Brain microvascular endothelial cell (primary cell): ENCODE measurements at places on chromosomes 11 and 22.

- DNase-seq: no peak
Measured at GRCh38 chr11:43690929-43691725, 10.6 kb downstream of the HSD17B12 start.

DNA sequence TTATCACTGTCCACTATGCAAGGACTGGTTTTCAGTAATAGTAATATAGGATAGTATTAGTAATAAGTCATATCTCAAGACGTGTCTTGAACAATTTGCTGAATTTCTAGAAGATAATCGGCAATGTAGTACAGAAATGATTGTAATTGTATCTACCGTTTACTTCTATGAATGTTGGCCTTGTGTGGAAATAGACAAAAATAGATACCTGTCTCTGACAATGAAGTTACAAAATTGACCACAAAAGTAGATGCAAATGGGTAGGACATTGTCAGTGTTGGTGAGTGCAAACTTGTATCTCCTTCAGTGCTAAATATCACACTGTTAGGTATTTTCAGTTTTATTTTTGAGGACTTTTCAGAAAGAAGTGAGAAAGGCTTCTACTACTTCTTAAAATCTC is 43.1 kb downstream of the SVIP start:
- DNase-seq: no peak

DNA sequence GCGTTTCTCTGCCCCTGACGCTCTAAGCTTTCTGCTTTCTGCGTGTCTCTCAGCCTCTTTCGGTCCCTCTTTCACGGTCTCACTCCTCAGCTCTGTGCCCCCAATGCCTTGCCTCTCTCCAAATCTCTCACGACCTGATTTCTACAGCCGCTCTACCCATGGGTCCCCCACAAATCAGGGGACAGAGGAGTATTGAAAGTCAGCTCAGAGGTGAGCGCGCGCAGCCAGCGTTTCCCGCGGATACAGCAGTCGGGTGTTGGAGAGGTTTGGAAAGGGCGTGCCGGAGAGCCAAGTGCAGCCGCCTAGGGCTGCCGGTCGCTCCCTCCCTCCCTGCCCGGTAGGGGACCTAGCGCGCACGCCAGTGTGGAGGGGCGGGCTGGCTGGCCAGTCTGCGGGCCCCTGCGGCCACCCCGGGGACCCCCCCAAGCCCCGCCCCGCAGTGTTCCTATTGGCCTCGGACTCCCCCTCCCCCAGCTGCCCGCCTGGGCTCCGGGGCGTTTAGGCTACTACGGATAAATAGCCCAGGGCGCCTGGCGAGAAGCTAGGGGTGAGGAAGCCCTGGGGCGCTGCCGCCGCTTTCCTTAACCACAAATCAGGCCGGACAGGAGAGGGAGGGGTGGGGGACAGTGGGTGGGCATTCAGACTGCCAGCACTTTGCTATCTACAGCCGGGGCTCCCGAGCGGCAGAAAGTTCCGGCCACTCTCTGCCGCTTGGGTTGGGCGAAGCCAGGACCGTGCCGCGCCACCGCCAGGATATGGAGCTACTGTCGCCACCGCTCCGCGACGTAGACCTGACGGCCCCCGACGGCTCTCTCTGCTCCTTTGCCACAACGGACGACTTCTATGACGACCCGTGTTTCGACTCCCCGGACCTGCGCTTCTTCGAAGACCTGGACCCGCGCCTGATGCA is at the start of gene MYOD1:
Gene MYOD1, plus strand, starts transcription at position 544 of the 910 bp plus-strand sequence. Its CDS starts 212 bp downstream, at position 756.
- no peak for DNase-seq

- no peak for DNase-seq
Measured at GRCh38 chr11:67299471-67300191, 3.7 kb upstream of the SSH3 start.

- no peak for DNase-seq
Measured at GRCh38 chr22:39151329-39151975, 1.0 kb downstream of the CBX7 start.

- DNase-seq: no peak
Measured at GRCh38 chr11:125694951-125695350, 14.3 kb upstream of the ACRV1 start.

DNA sequence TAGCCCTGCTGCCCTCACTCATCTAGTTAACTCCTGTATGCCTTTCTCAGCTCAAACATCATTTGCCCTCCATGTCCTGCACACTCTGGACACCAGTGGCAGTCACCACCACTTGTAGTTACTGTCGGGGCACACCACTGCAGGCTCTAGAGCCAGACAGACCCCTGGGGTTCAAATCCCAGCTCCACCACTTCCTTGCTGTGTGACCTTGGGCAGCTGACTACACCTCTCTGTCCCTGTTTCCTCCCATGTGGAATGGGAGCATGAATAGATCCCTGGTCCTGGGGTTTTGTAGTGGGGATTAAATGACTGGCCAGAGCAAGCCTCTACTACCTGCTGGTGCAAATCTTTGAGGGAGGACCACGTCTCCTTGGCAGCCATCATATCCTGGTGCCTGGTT is 7.8 kb upstream of the IFT27 start:
- no peak for DNase-seq

DNA sequence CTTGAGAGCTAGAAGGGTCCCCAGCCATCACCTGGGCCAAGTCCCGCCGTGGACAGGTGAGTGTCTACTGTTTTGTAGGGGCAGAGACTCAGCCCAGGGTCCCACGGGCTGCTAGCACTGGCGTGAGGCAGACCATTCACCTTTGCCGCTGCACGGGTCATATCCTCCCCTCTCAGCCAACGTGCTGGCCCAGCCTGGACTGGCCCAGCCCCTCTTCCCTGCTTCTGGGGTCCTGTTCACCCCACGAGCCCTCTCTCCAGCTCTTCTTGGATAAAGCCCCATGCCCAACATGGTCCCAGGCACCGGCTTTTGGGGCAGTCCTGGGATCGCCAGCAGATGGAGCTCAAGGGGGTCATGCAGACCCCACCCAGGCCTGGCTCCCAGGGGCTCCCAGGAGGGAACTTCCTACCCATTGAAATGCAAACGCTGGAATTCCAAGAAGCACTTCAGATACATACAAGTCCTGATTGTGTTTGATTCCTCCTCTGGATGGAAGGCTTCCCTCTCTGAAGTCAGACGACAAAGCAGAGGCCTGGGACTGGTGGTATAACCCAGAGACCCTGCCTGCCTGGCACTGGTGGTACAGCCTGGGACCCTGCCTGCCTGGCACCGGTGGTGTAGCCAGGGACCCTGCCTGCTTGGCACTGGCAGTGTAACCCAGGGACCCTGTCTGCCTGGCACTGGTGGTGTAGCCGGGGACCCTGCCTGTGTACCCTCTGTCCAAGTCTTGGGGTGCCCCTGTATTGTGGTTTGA is 8.9 kb upstream of the SEPTIN5 start:
- no peak for DNase-seq

GRCh38 chr11:35041070-35041554 is 97.9 kb upstream of the CD44 start:
- no peak for DNase-seq

- no peak for DNase-seq
Measured at GRCh38 chr11:115892016-115892415, 387.8 kb upstream of the CADM1 start.

GRCh38 chr11:56314844-56315243 is at the start of gene OR8K3:
Gene OR8K3 (plus strand): TSS chr11:56315144. CDS start chr11:56318307, 3,163 bp downstream.
- DNase-seq: no peak

DNA sequence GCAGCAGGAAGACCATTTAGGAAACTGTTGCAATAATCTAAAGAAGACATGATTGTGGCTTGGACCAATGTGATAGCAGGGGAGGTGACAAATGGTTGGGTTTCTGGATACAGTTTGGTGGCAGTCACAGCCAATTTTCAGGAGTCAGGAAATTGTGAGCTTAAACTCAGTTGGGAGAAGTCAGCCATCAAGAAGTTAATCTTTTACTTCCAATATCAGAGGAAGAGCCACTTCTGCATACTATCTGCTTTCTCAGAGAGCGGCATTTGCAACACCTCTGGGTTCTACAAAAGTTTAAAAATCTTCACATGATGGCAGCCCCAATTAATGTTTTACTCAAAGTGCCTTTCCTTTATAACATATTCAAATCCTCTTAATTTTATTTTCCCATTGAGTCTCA is 33.7 kb upstream of the PDE3B start:
- DNase-seq: no peak

DNA sequence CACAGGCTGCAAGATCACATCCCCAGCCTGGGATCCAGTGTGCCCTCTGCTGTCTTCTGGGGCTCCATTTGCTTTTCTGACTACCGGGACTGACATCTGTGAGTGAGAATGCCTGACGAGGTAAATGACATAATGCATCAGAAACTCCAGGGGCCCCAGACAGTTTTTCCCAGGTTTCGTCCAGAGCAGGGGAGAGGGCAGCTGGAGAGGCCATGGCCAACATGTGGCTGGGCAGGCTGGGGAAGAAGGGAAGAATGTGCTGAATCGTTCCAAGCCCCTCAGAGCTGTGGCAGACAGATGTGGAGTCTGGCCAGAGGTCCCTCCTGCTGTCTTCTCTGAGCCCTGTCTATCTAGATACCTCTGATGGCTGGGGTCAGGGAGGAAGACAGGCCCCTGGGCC is 163.9 kb downstream of the TRIM29 start:
- no peak for DNase-seq

- DNase-seq: no peak
Measured at GRCh38 chr11:69001243-69002081, 11.6 kb downstream of the MRGPRF start.

DNA sequence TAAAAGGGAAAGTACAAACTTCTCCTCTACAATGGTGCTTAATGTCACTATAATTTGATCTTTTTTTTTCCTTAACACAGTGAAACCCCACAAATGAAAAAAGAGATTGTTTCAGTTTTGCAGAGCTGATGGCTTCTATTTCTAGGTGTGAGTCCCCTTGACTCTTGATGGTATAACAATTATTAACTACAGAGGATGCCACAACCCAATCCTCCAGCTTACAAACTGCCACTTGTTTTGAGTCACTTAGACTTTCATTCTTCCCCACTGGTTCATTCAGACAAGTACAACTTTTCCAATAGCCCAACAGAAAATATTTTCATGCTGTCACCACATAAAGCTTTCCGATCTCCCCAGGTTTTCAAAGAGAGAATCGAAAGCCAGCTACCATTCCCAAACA is 812.2 kb downstream of the LRRC4C start:
- no peak for DNase-seq

DNA sequence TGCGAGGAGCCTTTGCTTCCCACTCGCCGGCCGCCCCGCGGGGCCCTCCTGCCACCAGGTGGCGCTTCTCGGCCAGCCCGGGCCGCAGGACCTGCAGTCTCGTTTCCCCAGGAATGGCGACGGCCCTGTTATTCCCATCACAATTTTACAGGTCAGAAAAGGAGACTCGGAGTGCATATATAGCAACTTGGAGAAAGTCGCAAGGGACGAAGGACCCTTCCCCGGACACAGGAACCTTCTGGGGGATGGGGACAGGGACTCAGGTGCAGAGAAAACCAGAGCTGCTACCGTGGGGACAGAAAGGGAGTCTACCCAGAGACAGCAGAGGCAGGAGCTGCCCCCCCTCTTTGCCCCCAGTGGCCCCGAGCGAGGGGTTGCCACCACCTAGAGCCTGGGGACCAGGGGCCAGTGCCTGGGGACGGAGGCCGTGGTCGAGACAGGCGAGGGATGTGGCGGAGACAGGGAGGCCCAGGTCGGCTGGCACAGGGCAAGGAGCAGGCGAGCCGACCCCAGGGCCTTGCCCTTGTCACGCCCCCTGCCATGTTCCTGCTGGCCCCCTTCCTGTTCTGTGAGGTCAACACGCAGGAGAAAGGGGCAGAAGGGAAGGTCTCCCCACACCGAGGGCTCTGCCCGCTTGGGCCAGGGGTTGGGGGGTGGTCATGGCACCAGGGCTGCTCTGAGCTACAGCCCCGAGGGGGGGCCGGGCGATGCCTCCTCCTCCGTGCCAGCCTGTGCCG is 3.5 kb upstream of the KRTAP5-6 start:
- peak; percentile 47 for DNase-seq

DNA sequence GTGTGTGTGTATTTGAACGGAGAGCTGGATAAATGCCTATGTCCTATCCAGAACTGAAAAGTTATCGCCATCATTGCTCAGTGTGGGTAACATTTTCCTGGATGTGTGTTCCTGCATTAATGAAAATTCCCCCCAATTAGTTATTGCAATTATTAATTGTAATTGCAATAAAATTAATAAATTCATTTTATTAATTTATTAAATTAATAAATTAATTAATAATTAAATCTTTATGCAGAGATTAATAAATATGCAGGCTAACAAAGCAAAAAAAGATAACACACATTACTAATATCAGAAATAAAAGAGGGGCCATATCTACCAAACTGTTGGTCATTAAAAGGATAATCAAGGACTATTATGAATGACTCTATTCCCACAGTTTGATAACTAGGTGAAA is 3.6 kb downstream of the RFPL3 start:
- DNase-seq: no peak

GRCh38 chr11:118283037-118283636 is 19.0 kb upstream of the MPZL2 start:
- no peak for DNase-seq

DNA sequence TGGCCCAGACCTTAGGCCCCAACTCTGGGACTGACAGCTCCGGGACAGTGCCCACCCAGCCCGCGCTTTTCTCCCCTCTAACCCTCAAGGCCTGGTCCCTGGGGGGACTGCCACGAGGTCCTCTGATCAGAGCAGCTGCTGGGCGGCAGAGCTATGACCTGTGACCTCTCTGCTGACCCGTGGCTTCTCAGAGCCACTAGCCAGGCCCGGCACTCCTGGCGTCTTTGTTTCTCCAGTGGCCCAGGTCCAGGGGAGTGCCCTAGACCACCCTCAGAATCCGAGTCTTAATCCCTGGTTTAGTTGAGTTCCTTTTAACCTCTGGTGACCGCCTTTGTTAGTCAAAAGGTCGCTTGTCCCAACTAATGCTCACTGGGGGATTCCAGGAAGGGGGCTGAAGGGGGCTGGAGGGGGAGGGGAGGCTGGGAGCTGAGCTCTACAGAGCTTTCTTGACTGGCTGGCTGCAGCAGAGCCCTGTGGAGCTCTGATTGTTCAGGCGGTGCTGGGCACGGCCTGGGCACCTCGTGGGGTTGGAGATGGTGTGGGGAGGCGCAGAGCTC is 1.2 kb downstream of the FBLN1 start:
- no peak for DNase-seq

DNA sequence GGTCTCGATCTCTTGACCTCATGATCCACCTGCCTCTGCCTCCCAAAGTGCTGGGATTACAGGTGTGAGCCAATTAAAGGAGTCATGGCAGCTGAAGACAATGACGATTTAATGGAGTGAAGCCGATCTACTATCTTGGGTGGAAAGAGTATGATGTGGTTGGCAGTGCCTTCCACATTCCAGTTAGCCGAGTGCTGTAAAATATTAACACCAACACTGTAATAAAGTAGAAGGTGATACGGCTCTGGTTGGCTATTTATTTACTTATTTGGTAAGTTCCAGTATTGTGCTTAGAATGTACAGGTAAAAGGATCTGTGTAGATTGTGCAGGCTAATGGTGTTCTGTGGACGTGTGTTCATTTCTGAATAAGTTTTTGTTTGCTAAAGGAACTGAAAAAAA is 149.6 kb upstream of the MTMR2 start:
- no peak for DNase-seq

GRCh38 chr11:39036021-39036420 is 2423.4 kb downstream of the LRRC4C start:
- DNase-seq: no peak

- no peak for DNase-seq
Measured at GRCh38 chr11:60774726-60775125, 10.4 kb upstream of the MS4A10 start.

GRCh38 chr11:95375886-95376285 is 144.9 kb upstream of the SESN3 start:
- peak; percentile 85 for DNase-seq
